ENCODE measurements at places on chromosomes 7 and 10.

GRCh38 chr10:43376828-43377423, 5.5 kb downstream of the FXYD4 start:
- no peak overlapping the region for H3K27ac ChIP-seq
- H3K4me1 ChIP-seq, result peaks cover 20% of the 10 kb centered on the region
- H3K27me3 ChIP-seq, result no peaks in the 10 kb centered on the region
- H3K4me3 ChIP-seq, result no peak overlapping the region
- no peak for DNase-seq
- no peaks in the 10 kb centered on the region for H3K36me3 ChIP-seq

GRCh38 chr10:119281581-119282071, 74.3 kb downstream of the GRK5 start:
- H3K4me3 ChIP-seq, result no peak overlapping the region
- H3K27ac ChIP-seq, result no peak overlapping the region
- no peak for DNase-seq
- H3K4me1 ChIP-seq, result no peaks in the 10 kb centered on the region
- no peaks in the 10 kb centered on the region for H3K36me3 ChIP-seq

DNA sequence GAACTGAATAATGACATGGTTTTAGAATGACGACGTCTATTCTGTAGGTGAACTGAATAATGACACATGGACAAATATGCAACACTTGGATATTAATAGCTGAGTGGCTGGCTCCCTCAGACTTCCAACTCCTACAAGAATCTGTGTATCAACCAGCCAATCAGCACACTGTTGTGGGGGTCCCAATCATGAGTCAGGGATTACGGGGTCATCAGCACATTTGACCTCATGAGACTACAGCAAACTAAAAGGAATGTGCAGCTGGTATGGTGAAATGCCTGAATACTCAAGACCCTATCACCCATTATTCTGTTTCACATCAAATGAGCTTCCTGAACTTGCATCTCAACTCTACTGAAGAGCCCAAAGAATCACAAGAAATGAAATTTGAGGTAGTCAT, 192.5 kb downstream of the ANK3 start:
- H3K4me3 ChIP-seq, result no peak overlapping the region
- no peaks in the 10 kb centered on the region for H3K36me3 ChIP-seq
- no peak for DNase-seq
- H3K27me3 ChIP-seq, result no peaks in the 10 kb centered on the region
- no peak overlapping the region for H3K27ac ChIP-seq
- H3K4me1 ChIP-seq, result no peaks in the 10 kb centered on the region

GRCh38 chr10:110269374-110270318, 35.1 kb downstream of the SMNDC1 start:
- no peaks in the 10 kb centered on the region for H3K4me1 ChIP-seq
- no peak for DNase-seq
- no peak overlapping the region for H3K27ac ChIP-seq
- H3K36me3 ChIP-seq, result no peaks in the 10 kb centered on the region
- no peak overlapping the region for H3K4me3 ChIP-seq

- H3K27ac ChIP-seq, result no peak overlapping the region
- DNase-seq, result no peak
- H3K27me3 ChIP-seq, result no peaks in the 10 kb centered on the region
- no peaks in the 10 kb centered on the region for H3K4me1 ChIP-seq
Observed at GRCh38 chr7:19834566-19834965, 61.1 kb upstream of the TMEM196 start.

GRCh38 chr10:123571978-123572377, 94.2 kb upstream of the GPR26 start:
- H3K27me3 ChIP-seq, result no peaks in the 10 kb centered on the region
- 0 out of 2 replicates have a peak, but pooled peaks cover 3% of the 10 kb centered on the region for H3K4me1 ChIP-seq
- DNase-seq, result no peak
- no peak overlapping the region for H3K4me3 ChIP-seq

DNA sequence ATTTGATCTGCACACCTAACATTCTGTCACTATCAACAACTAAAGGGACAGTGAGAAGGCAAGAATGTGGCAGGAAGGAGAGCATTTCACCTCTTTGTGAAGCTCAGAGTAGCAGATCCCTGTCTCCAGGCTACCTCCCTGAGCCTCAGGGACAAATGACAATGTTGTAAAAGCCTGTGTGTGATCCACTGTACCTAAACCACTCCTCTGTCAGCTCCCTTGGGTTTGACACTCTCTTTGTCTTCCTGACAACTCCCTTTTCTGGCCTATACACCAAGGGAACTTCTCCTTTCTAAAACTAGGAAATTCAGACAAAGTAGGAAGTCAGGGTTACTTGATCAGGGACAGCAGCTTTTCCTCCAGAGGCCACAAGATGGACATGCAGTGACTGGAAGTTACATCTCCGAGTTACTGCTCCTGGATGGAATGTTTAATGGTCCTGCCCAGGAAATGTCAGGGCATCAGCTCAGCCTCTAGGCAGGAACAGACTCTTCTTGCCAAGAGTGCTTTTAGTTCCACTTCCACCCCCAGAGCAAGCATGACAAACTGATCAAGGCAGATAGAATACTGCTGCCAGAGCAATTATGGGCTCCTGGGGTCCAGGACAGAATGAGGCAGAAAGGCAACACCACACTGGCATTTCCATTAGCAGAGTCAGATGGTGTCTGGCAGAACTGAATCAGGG, 1014.5 kb upstream of the LRRTM3 start:
- no peaks in the 10 kb centered on the region for H3K36me3 ChIP-seq
- H3K4me3 ChIP-seq, result no peak overlapping the region
- no peak overlapping the region for H3K27ac ChIP-seq
- no peaks in the 10 kb centered on the region for H3K4me1 ChIP-seq

GRCh38 chr10:35933940-35934641, 292.0 kb upstream of the FZD8 start:
- H3K4me3 ChIP-seq, result no peak overlapping the region
- H3K27ac ChIP-seq, result no peak overlapping the region
- DNase-seq, result no peak
- H3K36me3 ChIP-seq, result no peaks in the 10 kb centered on the region
- H3K4me1 ChIP-seq, result peaks cover 4% of the 10 kb centered on the region

- no peaks in the 10 kb centered on the region for H3K4me1 ChIP-seq
- no peak overlapping the region for H3K4me3 ChIP-seq
- no peak overlapping the region for H3K27ac ChIP-seq
- no peak for DNase-seq
- H3K36me3 ChIP-seq, result no peaks in the 10 kb centered on the region
Observed at GRCh38 chr7:44891372-44891771, 6.0 kb upstream of the PURB start.

GRCh38 chr7:69246758-69247157, 351.5 kb upstream of the AUTS2 start:
- no peak for DNase-seq
- H3K4me1 ChIP-seq, result no peaks in the 10 kb centered on the region
- H3K36me3 ChIP-seq, result no peaks in the 10 kb centered on the region
- no peak overlapping the region for H3K27ac ChIP-seq
- no peaks in the 10 kb centered on the region for H3K27me3 ChIP-seq
- no peak overlapping the region for H3K4me3 ChIP-seq

- H3K36me3 ChIP-seq, result no peaks in the 10 kb centered on the region
- H3K27me3 ChIP-seq, result no peaks in the 10 kb centered on the region
- H3K4me3 ChIP-seq, result no peak overlapping the region
Observed at GRCh38 chr10:17669185-17669872, 25.4 kb downstream of the STAM start.

DNA sequence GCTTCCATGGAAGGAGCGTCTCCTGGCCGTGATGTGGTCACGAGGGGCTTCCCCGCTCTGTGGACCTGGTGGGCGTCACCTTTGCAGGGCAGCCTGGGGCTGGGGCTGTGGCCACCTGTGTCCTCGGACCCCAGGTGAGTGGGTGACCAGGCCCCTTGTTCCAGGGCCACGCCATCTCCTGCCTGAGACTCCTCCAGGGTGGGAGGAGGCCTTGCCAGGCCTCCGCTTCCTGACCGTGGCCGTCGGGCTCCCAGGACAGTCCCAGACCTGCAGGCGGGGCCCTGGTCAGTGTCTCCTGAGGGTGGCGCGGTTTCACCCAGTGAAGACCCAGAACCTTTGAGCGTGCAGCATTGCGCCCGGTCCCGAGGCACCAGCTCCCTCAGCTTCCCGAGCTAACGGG, 20.4 kb upstream of the UTF1 start:
- H3K27ac ChIP-seq, result no peak overlapping the region
- H3K27me3 ChIP-seq, result no peaks in the 10 kb centered on the region
- H3K36me3 ChIP-seq, result no peaks in the 10 kb centered on the region
- DNase-seq, result no peak
- H3K4me3 ChIP-seq, result no peak overlapping the region

GRCh38 chr10:3982746-3983442, 197.9 kb upstream of the KLF6 start:
- DNase-seq, result no peak
- no peak overlapping the region for H3K4me3 ChIP-seq
- H3K27ac ChIP-seq, result no peak overlapping the region
- H3K27me3 ChIP-seq, result no peaks in the 10 kb centered on the region

- no peak overlapping the region for H3K4me3 ChIP-seq
- no peaks in the 10 kb centered on the region for H3K36me3 ChIP-seq
- no peak for DNase-seq
- no peaks in the 10 kb centered on the region for H3K27me3 ChIP-seq
Observed at GRCh38 chr7:139887992-139888481, 59.0 kb downstream of the TBXAS1 start.

DNA sequence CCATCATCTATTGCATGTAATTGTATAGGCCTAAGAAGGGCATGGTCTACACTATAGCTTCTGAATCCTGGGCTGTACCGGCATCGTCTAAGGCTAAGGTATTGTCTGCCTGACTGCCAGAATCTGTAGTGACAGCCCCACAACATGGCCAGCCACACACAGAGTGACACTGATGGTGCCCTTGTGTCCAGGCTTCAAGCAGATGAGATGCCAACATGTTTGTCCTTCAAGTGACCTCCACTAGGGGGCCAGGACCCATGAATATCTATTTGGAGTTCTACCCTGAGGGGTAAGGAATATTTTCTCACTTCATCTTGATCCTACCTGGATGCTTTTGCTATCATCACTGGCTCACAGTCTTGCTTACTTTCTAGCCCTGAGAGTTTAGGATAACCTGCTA, 1.5 kb downstream of the CYP3A7 start:
- H3K36me3 ChIP-seq, result no peaks in the 10 kb centered on the region
- H3K27ac ChIP-seq, result no peak overlapping the region
- no peak for DNase-seq

DNA sequence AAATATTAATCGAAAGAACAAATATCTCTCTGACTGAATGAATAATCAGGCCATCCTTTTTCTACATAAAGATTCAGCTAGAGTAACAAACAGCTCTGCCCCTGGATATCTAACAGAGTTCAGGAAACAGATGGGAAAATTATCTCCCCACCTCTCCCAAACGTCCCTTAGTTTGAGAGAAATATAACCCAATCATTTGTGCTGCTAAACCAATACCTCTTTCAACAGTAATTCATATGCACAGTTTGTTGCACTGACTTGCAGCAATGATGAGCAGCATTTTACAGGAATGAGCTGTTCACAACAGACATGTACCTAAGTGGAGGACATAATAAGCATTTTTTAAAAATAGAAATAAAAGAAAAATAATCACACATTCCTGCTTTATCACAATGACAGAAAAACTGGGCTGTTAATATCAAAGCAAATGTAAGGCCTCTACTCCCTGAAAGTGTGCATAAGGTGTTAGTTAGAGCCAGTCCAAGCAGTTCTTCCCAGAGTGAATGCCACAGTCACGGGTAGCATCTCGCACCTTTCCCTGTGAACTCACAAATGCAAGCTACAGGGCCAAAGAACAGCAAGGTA, 2.3 kb downstream of the CREB3L2 start:
- no peaks in the 10 kb centered on the region for H3K36me3 ChIP-seq
- H3K4me3 ChIP-seq, result peak overlapping the region; percentile 93
- no peak overlapping the region for H3K27ac ChIP-seq
- DNase-seq, result no peak
- H3K4me1 ChIP-seq, result 0 out of 2 replicates have a peak, but pooled peaks cover 9% of the 10 kb centered on the region
- no peaks in the 10 kb centered on the region for H3K27me3 ChIP-seq

DNA sequence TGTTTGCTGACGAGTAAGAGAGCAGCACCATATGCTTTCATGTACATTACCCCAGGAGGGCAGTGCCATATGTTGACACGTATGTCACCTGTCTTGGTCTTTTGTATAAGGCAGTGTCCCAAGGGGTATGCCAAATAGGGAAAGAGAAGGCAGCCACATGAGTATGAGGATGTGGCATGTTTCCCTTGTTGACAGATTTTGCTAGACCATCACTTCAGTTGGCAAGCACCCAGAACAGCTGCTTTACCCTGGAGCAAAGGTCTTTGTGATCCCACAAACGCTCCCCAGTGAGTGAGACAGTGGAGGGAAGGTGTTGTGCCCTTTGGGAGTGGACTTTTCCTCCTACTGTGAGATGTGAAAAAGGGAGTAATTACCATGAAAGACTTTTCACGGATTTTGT, 350.1 kb downstream of the ETV1 start:
- no peak for DNase-seq
- no peak overlapping the region for H3K27ac ChIP-seq

DNA sequence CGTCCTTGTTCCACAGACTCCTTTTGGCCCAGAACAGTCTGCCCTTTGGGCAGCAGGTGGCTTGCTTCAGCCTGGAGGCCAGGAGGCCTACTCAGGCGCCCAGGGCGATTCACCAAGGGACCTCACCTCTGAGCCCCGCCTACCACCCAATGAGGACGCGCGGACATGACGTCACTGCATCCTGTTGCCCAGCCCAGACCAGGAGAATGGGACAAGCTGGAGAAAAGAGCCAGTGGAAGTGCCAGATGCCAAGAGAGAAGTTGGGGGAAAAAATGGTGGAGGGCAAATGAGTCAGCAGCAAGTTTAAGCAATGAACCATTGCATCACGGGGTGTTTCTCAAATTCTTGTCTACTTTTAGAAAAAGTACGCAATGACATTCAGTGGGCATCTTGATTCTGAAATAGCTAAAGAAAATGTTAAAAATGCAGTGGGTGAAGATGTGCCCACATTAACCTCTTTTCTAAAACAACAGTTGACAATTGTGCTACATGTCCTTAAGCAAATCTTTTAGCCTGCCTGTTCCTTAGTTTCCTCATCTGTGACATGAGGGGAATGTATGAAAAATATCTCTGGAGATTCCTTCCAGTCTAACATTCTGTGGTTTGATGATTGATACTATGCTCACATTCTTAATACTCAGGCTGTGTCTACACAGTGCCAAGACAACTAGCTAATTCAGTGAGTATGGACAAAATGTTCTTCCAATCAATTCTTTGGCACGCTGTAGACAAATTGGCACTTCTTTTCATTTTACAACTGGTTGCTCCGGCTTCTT, 23.9 kb upstream of the LEP start:
- no peaks in the 10 kb centered on the region for H3K36me3 ChIP-seq
- no peak overlapping the region for H3K4me3 ChIP-seq
- H3K27me3 ChIP-seq, result no peaks in the 10 kb centered on the region
- H3K4me1 ChIP-seq, result no peaks in the 10 kb centered on the region

- no peak overlapping the region for H3K4me3 ChIP-seq
- no peaks in the 10 kb centered on the region for H3K36me3 ChIP-seq
- H3K4me1 ChIP-seq, result 0 out of 2 replicates have a peak, but pooled peaks cover 2% of the 10 kb centered on the region
- DNase-seq, result no peak
Observed at GRCh38 chr10:77204171-77204570, 433.4 kb downstream of the KCNMA1 start.

All from H1 (cell line).